ENCODE measurements at places on chromosomes 4 and X.

- H3K36me3 ChIP-seq = peaks cover 17% of the 10 kb centered on the region
- no peaks in the 10 kb centered on the region for H3K27me3 ChIP-seq
- no peak for DNase-seq
- no peak overlapping the region for H3K4me3 ChIP-seq
Measured at GRCh38 chr4:182914357-182914756, 2.8 kb downstream of the DCTD start.

GRCh38 chrX:3450881-3451570 is 104.6 kb upstream of the MXRA5 start:
- no peak overlapping the region for H3K27ac ChIP-seq
- H3K27me3 ChIP-seq = no peaks in the 10 kb centered on the region
- DNase-seq = no peak
- no peak overlapping the region for H3K4me3 ChIP-seq

- no peak overlapping the region for H3K27ac ChIP-seq
- no peak overlapping the region for H3K4me3 ChIP-seq
- H3K4me1 ChIP-seq = no peaks in the 10 kb centered on the region
- DNase-seq = no peak
- H3K27me3 ChIP-seq = peaks cover 43% of the 10 kb centered on the region
Measured at GRCh38 chr4:185524888-185525863, 10.1 kb downstream of the PDLIM3 start.

DNA sequence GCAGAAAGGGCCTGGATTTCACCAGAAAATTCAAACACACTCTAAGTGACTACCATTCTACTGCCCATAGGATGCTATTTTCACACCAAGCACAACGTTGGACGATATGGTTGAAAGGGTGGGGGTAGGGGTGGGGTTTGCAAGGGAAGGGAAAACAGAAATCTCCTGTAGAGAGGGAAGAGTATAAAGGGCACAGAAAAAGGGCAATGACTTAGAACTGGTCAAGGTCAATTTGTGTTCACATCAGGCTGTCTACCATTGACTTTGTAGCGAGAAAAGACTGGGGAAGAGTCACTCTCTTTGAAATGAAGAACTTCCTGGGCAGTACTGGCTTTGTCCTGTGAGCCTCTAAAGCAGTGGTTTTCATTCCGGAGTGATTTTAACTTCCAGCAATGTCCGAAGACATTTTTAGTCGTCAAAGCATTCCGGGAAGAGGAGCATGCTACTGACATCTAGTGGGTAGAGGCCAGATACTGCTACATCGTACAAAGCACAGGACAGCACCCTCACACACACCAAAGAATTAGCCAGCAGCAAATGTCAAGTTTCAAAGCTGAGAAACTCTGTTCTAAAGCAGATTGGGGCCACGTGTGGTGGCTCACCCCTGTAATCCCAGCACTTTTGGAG is 48.4 kb upstream of the SLC7A3 start:
- H3K27ac ChIP-seq = no peak overlapping the region
- no peak for DNase-seq
- H3K4me3 ChIP-seq = peak overlapping the region; percentile 52
- H3K36me3 ChIP-seq = no peaks in the 10 kb centered on the region
- peaks cover 14% of the 10 kb centered on the region for H3K4me1 ChIP-seq
- H3K27me3 ChIP-seq = no peaks in the 10 kb centered on the region
